ENCODE measurements at places on chromosomes 16 and 17.

DNA sequence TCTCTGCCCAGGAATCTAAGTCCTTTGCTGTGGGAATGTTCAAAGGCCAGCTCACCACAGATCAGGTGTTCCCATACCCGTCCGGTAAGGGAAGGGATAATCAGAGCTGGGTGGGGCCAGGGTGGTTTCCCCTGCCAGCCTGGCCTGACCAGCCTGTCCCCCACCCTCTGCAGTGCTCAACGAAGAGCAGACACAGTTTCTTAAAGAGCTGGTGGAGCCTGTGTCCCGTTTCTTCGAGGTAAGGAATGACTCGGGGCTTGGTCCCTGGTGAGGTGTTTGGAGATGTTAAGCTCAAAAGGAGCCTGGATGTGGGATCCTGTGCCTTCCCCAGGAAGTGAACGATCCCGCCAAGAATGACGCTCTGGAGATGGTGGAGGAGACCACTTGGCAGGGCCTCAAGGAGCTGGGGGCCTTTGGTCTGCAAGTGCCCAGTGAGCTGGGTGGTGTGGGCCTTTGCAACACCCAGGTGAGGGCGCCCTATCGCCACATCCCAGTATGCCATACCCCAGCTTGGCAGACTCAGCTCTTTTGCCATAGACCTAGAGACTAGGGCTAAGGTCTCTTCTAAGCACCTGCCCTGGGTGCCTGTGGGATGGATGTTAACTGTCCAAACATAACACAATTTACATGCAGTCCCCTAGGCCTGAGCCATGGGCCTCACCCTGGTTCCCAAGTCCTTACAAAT lies 997 bp downstream of the ACADVL start:
- DNase-seq = peak; percentile 41

GRCh38 chr17:65130832-65131231 lies 6.3 kb upstream of the RGS9 start:
- DNase-seq = no peak

DNA sequence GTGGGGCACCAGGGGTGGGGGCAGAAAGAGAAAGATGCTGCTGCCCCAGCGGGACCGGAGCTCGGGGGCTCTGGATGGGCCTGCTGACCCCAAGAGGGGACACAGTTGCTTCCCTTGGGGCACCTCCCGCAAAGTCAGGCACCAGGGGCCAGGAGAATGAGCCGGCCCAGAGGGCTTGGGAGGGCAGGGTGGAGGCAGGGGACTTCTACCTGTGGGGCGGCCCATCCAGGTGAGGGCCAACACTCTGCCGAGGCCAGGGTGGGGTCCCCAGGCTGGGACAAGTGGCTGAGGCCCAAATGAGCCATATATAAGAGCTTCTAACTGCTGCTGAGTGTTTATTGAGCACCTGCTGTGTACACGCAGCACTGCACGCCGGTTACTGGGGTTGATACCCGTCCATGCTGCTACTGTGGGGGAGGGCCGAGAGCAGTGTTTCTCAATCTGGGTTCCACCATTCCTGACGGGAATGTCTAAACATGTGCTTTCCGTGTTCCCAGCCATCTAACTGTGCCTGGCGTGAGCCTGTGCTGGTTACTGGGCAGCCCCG lies 211.7 kb upstream of the GSE1 start:
- no peak for DNase-seq

GRCh38 chr17:29909236-29910003 lies 20.6 kb downstream of the SSH2 start:
- no peak for DNase-seq

DNA sequence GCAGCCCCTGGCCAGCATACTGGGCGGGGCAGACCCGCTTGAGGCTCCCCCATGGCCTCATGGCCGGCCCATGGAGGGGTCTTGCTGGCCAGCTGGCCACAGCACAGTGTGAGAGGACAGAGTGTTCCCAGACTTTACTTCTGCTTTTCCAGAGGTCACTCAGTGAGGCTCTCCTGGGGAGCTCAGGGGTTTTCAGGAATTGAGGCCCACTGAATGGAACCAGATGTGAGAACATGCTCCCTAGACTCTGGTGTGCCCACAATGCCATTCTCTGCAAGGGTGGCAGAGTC lies 21.2 kb downstream of the ATP6V0D1 start:
- no peak for DNase-seq

DNA sequence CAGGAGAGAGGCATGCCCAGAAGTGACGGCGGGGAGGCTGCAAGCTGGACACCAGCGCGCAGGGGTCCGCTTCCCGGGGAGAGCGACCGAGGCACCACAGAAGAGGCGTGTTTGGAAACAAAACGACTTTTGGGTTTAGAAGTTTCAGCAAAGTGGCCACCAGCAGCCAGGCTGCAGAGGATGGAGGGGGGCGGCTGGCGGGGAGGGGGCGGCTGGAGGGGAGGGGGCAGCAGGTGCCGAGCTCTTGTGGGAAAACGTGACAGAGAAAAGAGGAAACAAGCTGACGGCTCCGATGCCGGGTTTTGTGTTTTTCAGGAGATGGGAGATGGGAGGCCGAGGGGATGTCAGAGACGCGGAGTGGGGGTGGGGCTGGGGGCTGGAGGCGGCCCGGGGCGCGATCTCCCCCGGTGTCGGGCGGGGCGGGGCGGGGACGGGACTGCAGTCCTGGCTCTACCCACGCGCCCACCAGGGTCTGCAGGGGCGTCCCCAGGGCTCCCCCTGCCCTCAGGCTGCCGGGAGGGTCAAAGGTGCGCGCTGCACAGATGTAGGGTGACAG lies 32.1 kb upstream of the RPH3AL start:
- no peak for DNase-seq

GRCh38 chr17:56831369-56832095 lies 2.2 kb downstream of the C17orf67 start:
- no peak for DNase-seq

- DNase-seq = no peak
These were observed 55.4 kb downstream of the JPH3 start for GRCh38 chr16:87657621-87658192.

DNA sequence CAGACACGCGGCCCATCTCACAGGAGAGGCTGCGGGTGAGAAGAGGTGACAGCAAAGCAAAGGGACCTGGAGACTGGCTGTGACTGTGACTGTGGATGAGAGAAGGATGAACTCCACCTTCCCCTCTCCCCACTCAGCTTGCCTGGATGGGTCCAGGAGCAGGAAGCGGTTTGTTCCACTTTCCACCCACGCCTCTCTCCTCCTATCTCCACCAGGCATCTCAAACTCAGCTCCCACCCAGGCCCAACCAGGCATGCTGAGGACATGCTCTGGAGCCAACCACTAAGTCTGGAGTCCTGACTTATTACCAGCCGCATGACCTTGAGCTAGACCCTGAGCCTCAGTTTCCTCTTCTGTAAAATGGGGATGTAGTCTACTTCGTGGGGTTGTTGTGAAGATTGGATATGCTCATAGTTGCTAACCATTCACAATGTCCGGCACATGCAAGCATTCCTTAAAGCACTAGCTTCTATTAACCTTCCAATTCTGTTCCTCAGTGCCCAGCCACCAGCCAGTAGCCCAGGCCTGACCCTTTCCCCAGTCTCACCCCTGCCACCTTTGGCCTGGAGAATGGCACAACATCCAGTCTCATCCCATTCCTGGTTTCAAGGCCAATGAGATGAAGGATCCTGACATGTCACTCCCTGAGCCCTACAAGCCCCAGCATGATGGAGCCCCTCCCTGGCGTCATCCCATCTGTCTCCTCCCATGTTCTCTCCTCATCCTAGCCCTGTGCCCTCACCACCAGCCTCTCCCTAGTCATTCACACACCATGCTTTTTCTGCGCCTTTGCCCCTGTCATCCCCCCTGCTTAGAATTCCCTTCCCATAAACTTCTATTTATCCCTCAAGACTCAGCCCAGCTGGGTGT lies 2.3 kb downstream of the GAS2L2 start:
- no peak for DNase-seq

DNA sequence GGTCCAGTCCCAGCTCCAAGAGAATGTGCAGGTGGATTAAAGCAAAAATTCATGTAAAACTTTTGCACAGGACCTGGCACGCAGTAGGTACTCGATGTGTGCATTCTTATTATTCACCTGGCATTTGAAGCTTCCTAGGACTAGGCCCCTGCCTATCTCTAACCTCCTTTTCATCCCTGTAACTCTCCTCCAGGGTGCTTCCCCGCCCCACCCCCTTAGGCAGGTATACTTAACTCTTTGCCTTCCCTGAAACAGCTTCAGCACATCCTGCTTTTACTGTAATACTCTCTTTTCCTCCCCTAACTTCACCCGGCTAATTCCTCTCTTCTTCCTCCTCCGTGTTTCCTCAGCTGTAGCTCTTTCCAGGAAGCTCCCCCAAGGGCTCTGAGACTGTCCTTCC lies 54.8 kb downstream of the CDK5R1 start:
- DNase-seq = no peak

GRCh38 chr17:16943541-16944333 lies 28.2 kb downstream of the TNFRSF13B start:
- DNase-seq = no peak

- DNase-seq = no peak
These were observed 91.4 kb downstream of the CACNG3 start for GRCh38 chr16:24347556-24347955.

GRCh38 chr17:51720439-51720838 lies 438.1 kb downstream of the CA10 start:
- no peak for DNase-seq

- no peak for DNase-seq
These were observed 13.7 kb downstream of the APOH start for GRCh38 chr17:66215529-66215911.

DNA sequence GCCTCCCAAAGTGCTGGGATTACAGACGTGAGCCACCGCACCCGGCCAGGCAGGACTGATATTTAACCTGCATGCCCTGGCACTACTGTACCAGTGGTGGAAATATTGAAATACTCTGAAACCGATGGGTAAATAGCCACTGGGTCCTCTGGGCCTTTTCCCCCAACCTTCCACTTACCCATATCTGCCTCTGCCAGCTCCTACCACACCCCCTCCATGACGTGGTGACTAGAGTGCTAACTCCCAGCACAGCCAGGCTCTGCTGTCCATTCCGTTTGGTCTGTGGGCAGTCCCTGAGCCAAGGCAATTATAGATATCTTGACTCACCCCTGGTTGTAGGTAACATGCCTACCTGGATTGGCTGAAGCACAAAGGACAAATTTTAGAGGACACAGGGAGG lies 187.8 kb downstream of the PRKCB start:
- DNase-seq = no peak

DNA sequence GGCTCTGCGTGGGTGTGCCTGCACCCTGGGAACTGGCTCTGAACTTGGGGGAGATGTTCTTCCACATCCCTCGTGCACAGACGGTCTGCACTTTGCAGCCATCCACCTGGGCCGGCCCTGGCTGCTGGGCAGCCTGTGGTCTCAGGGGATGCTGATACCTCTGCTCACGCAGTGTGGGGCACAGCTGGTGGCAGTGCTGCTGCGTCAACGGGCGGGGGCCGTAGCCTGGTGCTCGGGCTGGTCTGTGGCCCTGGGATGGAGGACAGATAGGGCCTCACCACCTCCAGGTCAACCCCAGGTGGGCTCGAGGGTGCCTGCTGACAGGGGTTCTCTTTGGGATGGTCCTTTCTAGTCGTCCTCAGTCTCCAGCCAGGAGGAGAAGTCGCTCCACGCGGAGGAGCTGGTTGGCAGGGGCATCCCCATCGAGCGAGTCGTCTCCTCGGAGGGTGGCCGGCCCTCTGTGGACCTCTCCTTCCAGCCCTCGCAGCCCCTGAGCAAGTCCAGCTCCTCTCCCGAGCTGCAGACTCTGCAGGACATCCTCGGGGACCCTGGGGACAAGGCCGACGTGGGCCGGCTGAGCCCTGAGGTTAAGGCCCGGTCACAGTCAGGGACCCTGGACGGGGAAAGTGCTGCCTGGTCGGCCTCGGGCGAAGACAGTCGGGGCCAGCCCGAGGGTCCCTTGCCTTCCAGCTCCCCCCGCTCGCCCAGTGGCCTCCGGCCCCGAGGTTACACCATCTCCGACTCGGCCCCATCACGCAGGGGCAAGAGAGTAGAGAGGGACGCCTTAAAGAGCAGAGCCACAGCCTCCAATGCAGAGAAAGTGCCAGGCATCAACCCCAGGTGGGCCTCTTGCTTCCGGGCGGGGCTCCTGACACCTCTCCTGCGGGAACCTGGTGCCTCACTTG lies 36.3 kb downstream of the TSC2 start:
- no peak for DNase-seq

- no peak for DNase-seq
These were observed 98.4 kb upstream of the GSE1 start for GRCh38 chr16:85514598-85515318.

- no peak for DNase-seq
These were observed at the start of gene IRX3 for GRCh38 chr16:54286366-54287130. Gene IRX3, minus strand, starts transcription at chr16:54286787. Its CDS starts 737 bp downstream, at chr16:54286050.

DNA sequence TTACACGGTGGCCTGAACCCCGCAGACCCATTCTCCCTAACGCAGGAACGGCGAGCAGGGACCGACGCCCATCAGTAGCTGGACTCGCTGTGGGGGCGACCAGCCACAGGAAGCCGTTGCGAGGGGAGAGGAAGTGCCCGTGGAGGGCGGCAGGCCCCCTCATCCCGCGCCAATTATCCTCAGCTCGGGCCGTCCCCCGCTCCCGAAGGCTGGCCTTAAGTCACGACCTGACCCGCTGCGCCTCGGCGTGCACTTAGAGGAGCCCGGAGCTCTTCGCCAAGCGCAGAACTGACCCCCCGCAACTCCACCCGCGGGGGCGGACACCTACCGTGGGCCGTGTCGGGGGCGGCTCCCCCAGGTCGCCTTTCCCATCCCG lies 401 bp downstream of the ARL16 start:
- no peak for DNase-seq

- DNase-seq = no peak
These were observed 39.8 kb downstream of the RAB11FIP4 start for GRCh38 chr17:31431098-31431851.

DNA sequence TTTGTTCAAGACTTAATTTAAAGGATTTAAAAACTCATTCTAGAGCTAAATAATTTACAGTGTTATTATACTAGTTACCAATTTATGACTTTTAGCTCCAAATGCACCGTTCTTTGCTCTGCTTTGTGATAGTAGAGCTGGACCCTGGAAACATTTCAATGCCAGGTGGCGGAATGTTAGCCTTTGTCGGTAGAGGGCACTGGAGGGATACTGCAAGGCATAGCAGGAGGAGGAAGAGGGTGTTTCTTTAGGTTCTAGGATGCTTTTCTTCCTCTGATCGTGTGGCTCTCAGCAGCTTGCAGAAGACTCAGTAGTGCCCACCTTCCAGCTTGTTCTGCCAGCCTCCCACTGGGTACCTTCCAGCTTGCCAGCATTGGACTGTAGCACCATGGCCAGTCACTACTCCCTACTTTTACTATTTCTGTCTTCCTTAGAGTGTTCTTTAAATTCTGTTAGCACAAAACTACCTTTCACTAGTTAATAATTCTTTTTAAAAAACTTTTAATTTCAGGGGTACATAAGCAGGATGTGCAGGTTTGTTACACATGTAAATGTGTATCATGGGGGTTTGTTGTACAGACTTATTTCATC lies 325.3 kb downstream of the UTP18 start:
- DNase-seq = no peak

Measured in stimulated activated CD4-positive, alpha-beta T cell treated with anti-CD3 and anti-CD28 coated beads, Interleukin-2, amount 100 ng/mL, for 48 hours (primary cell).